ENCODE measurements at places on chromosomes 2 and 18. TPM values are rescaled to one million over a fixed set of nuclear protein-coding genes. Genes with fewer than 3 reads are reported as not detected.
A peak's percentile ranks its signal among the peaks of the same experiment; 100 is the strongest.

Gene TRABD2A
- 3.5 TPM for total RNA-seq

GRCh38 chr2:16291226-16291625 lies 350.9 kb downstream of the MYCN start:
- H3K4me3 ChIP-seq = no peak overlapping the region
- no peak overlapping the region for H3K27ac ChIP-seq
- H3K27me3 ChIP-seq = no peaks in the 10 kb centered on the region
- H3K36me3 ChIP-seq = no peaks in the 10 kb centered on the region
- no peak for DNase-seq

- H3K4me1 ChIP-seq = peaks cover 16% of the 10 kb centered on the region
- H3K27me3 ChIP-seq = no peaks in the 10 kb centered on the region
- peak; percentile 30 for DNase-seq
- peak overlapping the region; percentile 85 for H3K27ac ChIP-seq
- H3K36me3 ChIP-seq = peaks cover 17% of the 10 kb centered on the region
These were observed 595 bp upstream of the HDHD2 start for GRCh38 chr18:47150824-47151366.

DNA sequence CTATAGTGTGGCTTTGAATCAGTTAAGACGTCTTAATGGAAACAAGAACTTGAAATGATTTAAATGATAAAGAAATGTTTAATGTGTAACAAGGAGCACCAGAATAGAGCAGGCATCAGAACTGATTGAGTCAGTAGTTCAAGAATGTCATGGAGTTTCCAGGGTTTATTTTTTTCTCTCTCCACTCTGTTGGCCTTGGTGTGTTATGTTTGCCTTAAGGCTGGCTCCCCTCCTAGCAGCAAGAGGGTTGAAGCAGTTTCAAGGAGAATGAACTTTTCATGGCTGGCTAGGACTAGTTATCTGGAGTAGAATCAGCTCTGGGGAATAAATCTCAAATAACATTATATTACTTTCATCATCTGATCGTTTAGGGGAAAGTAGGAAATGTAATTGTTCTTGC lies 13.4 kb upstream of the GLS start:
- DNase-seq = peak; percentile 50
- H3K27me3 ChIP-seq = no peaks in the 10 kb centered on the region
- H3K36me3 ChIP-seq = no peaks in the 10 kb centered on the region
- H3K4me1 ChIP-seq = peaks cover 40% of the 10 kb centered on the region
- H3K4me3 ChIP-seq = no peak overlapping the region

GRCh38 chr2:220194630-220195584 lies 567.5 kb downstream of the SLC4A3 start:
- DNase-seq = no peak
- no peak overlapping the region for H3K27ac ChIP-seq
- H3K4me3 ChIP-seq = no peak overlapping the region
- H3K4me1 ChIP-seq = peaks cover 13% of the 10 kb centered on the region

DNA sequence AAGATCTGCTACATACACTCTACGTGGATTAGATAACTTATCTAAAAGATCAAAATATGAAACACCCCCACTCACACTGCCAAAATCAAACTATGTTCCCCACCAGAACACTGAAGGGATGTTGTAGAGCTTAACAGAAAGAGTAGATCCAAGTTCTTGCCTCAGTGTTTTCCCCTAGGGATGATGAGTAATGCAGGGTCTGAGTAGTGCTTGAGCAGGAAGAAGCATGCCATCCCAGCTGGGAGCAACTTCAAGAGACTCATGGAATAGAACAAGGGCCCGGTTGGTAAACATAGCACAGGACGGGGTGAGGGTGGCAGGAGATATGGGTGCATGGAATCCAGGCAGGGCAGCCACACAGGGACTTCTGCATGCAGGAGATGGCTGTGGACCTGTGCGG lies 74.3 kb downstream of the SNTG2 start:
- peaks cover 6% of the 10 kb centered on the region for H3K4me1 ChIP-seq
- no peaks in the 10 kb centered on the region for H3K36me3 ChIP-seq
- H3K4me3 ChIP-seq = no peak overlapping the region
- no peaks in the 10 kb centered on the region for H3K27me3 ChIP-seq

Gene ATOH8
- total RNA-seq = 18.6 TPM

GRCh38 chr18:10353791-10354190 lies 100.6 kb upstream of the APCDD1 start:
- no peaks in the 10 kb centered on the region for H3K36me3 ChIP-seq
- DNase-seq = peak; percentile 70
- H3K27me3 ChIP-seq = no peaks in the 10 kb centered on the region
- H3K4me3 ChIP-seq = no peak overlapping the region
- no peak overlapping the region for H3K27ac ChIP-seq

- no peaks in the 10 kb centered on the region for H3K4me1 ChIP-seq
- no peak overlapping the region for H3K27ac ChIP-seq
- H3K36me3 ChIP-seq = no peaks in the 10 kb centered on the region
- no peak overlapping the region for H3K4me3 ChIP-seq
These were observed 1371.2 kb downstream of the LRP1B start for GRCh38 chr2:140759426-140760156.

- H3K4me1 ChIP-seq = peaks cover 22% of the 10 kb centered on the region
- no peaks in the 10 kb centered on the region for H3K27me3 ChIP-seq
- peaks cover 10% of the 10 kb centered on the region for H3K36me3 ChIP-seq
- H3K4me3 ChIP-seq = peak overlapping the region; percentile 58
- H3K27ac ChIP-seq = peak overlapping the region; percentile 87
These were observed 102.4 kb downstream of the CABLES1 start for GRCh38 chr18:23237524-23238151.

DNA sequence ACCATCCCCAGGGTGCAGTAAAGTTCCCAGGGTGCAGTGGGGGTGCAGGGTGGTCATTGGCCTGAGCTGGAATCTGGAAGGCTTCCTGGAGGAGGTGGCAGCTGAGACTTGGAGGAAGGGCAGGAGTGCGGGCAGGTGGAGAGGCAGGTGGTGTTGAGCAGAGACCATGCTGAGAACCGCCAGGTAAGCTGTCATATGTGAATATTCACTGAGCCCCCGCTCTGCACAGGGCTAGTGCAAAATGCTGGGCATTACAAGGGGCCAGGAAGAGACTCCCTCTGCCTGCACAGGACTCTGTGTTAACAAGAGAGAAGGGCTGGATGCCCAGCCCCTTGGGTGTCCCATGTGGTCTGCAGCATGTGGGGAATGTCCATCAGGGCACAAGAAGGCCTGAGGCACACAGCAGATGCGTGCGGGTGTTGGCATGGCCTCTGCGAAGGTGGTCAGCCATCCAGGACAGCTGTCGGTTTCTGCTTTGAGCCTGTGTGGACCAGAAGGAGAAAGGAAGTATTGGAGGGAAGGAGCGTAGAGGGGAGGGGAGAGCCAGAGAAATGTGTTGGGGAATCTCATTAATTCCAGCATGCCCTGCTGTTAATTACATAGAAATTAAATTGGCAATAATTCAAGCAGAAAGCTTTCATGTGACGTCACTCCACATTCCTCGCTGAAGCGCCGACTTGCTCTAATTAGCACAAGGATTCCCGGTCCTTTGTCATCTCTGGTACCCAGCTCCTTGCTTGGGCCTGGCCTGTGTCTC lies 62.8 kb upstream of the OTOS start:
- H3K36me3 ChIP-seq = no peaks in the 10 kb centered on the region
- peak; percentile 75 for DNase-seq
- H3K4me3 ChIP-seq = no peak overlapping the region
- H3K27ac ChIP-seq = no peak overlapping the region

Gene KCNE4
- 40.4 TPM for total RNA-seq

DNA sequence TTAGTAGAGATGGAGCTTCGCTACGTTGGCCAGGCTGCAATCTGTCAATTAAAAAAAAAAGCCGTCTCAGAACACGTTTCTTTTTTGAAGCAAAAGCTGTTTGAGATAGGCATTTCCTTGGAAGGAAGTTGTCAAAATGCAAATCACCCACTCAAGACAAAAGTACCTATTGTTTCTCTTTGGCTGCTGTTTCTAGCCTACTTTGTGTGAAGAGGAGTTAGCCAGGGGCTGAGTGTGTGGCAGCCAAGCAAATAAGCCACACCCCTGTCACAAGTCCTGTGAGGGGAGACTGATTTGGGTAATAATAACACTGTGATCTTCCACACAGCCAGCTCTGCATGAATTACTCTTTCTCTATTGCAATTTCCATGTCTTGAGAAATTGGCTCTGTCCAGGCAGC lies 47.4 kb upstream of the CDCA7 start:
- no peak overlapping the region for H3K27ac ChIP-seq
- no peak overlapping the region for H3K4me3 ChIP-seq
- DNase-seq = no peak
- H3K27me3 ChIP-seq = no peaks in the 10 kb centered on the region
- H3K4me1 ChIP-seq = no peaks in the 10 kb centered on the region

- H3K27ac ChIP-seq = peak overlapping the region; percentile 36
- DNase-seq = no peak
- H3K27me3 ChIP-seq = no peaks in the 10 kb centered on the region
- H3K36me3 ChIP-seq = peaks cover 10% of the 10 kb centered on the region
- H3K4me1 ChIP-seq = peaks cover 10% of the 10 kb centered on the region
These were observed 31.6 kb downstream of the CYBRD1 start for GRCh38 chr2:171553858-171554257.

DNA sequence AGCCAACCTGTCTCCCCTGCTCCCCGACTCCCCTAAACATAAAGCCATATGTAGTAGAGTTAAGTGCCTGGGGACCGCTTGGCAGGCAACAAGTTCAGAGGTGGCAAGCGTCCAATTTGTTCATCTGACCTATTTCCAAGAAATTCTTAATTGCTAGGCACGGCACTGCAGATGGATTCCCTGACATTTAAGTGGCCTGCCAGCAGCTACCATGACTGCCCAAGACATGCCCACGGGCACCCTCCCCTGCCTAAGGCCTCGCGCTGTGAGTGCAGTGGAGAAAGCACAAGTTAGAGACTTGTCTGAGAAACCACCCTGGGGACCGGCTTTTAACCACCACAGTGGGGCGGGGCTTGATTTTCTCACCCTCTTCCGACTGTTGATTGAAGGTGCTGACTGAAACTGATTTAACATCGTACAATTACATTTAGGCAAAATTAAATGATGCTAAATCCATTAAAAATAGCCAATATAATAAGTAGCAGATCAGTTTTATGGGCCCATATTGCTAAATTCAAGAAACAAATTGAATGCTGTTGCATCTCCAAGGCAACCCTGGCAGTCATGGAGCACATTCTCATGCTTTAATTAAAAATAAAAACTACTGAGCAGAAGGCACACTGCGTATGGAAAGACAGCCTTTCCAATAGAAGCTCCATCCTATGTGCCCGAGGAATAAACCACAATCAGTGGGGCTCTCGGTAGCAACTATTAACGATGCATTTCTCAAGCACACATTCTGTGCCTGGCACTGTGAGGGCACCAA lies 163.6 kb upstream of the ACAA2 start:
- H3K4me1 ChIP-seq = no peaks in the 10 kb centered on the region
- H3K27ac ChIP-seq = no peak overlapping the region
- peaks cover 12% of the 10 kb centered on the region for H3K27me3 ChIP-seq
- no peak for DNase-seq
- no peak overlapping the region for H3K4me3 ChIP-seq
- no peaks in the 10 kb centered on the region for H3K36me3 ChIP-seq

DNA sequence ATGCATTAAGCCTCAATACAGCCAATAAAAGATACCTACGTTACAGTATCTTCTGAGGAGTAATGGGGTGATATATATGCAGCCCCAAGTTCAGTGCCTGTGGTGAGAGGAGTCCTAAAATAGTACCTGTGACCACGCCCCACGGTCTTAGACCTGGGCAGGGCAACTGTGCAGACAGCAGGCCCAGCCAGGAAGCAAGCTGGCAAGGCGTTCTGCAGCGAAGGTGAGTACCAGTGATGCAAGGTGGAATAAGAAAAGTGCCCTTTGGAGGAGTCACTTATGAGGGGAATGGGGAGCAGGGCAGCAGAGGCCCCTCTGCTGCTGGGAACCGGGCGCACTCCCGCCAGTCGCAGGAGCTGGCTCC lies 12.7 kb upstream of the MAP3K2 start:
- H3K27ac ChIP-seq = no peak overlapping the region
- no peak overlapping the region for H3K4me3 ChIP-seq
- DNase-seq = no peak
- no peaks in the 10 kb centered on the region for H3K36me3 ChIP-seq

DNA sequence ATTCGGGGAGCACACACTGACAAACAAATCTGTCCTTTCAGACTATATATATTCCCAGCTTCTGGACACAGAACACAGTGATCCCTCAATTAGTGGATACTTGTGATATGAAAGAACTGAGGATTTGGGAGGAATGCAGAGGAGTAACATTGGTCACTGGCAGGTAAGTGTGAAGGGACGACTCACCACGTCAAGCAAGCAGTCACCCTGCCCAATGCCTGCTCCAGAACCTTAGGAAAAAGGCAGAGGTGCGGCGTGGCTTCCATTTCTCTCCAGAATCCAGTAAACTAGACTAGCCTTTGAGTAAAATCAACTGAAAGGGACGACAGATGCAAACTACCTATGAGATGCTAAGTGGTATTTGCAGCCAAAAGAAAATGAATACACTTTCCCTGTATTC lies 1.1 kb downstream of the CCDC93 start:
- H3K27me3 ChIP-seq = no peaks in the 10 kb centered on the region
- peak overlapping the region; percentile 97 for H3K4me3 ChIP-seq
- DNase-seq = peak; percentile 83

DNA sequence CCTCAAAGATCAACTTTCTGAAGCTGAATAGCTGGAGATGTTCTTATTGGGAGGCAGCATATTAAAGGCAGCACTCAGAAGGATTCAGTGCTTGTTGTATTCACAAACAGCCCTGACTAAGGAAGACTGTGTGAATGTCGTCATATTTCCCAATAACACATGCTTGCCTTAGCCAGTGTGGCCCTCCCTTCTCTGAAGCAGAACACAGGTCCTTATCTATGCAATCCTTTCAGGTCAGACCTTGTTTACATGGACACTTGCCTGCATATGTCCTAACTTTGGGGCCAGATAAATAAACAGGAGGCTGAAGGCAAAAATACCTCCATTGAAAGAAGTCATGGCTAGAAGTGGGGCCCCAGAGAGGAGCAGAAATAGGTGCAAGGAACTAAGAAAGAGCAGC lies 97.2 kb downstream of the SLC4A3 start:
- peaks cover 9% of the 10 kb centered on the region for H3K4me1 ChIP-seq
- H3K27ac ChIP-seq = no peak overlapping the region
- H3K4me3 ChIP-seq = no peak overlapping the region

Gene TUBB6
- 425 TPM for total RNA-seq

- no peak for DNase-seq
- no peaks in the 10 kb centered on the region for H3K27me3 ChIP-seq
- no peaks in the 10 kb centered on the region for H3K4me1 ChIP-seq
- H3K36me3 ChIP-seq = no peaks in the 10 kb centered on the region
- H3K27ac ChIP-seq = no peak overlapping the region
- no peak overlapping the region for H3K4me3 ChIP-seq
These were observed 8.2 kb upstream of the ACADL start for GRCh38 chr2:210233487-210233886.
